ENCODE measurements at places on chromosomes 13 and 19.
A peak's percentile ranks its signal among the peaks of the same experiment; 100 is the strongest.

- DNase-seq = no peak
Observed at GRCh38 chr19:8096071-8096470, 43.5 kb downstream of the CCL25 start.

DNA sequence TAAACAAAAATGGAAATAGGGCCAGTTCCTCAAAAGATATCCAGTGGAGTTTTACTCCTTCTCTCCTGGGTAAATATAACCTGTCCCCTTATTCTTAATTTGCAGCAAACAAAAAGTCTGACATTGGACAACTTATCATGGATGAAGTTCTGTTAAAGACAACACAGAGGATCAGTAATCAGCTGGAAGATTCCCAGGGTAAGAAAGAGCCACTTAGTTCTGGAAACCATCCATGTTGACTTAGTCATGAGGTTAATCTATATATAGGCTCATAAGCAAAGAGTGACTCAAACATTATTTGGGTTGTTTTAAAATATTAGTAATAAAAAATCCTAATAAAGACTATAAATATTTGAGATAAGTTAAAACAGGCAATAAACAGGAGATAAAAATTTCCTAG is 40.5 kb upstream of the EBPL start:
- DNase-seq = peak; percentile 14

DNA sequence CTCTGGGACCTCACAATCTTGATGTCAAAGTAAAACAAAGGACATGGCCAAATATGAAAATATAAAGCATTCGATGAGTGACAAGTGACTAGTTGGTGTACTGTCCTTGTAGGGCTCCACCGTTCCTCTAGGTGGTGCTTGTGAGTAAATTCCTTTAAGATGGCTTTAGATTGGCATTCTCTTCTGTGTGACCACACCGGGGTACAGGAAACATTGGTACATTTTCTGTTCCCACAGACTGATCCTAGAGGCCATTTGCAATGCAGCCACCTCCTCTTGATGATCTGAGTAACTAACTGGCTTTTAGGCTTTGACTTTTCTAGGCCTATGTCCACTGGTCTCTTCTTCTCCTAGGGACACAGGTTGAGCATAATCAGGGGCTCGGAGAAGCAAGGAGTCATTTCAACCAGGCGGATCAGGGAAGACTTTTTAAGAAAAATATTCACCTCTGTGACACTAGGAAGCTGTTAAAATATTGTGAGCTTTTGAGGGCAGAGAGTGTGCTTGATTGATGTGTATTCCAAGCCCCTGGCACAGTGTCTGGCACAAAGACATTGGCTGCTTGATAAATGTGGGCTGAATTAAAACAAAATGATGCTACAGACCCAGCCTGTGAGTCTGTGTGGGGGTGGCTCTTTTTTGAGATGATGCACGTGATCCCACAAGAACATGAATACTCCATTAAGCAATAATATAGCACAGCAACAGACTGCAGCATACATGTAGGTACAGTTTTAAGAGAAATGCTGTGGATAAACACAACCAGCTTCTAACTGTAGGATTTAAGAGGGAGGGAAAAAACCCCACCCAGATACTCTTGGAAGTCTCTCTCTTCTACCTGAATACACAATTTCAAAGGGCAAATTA is 21.0 kb downstream of the EPSTI1 start:
- DNase-seq = no peak

DNA sequence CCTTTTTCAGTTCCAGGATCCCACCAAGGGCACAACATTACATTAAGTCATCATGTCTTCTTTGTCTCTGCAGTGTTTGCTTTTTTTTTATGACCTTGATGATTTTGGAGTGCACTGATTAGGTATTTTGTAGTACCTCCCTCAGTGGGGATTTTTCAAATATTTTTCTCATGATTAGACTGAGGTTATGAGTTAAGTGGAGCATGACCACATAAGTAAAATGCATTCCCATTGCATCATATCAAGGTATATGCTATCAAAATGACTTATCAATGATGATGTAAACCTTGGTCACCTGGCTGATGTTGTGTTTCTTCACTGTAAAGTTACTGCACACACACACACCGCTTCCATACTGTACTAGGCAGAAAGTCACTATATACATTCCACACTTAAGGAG is 96.7 kb upstream of the TRPC4 start:
- no peak for DNase-seq

DNA sequence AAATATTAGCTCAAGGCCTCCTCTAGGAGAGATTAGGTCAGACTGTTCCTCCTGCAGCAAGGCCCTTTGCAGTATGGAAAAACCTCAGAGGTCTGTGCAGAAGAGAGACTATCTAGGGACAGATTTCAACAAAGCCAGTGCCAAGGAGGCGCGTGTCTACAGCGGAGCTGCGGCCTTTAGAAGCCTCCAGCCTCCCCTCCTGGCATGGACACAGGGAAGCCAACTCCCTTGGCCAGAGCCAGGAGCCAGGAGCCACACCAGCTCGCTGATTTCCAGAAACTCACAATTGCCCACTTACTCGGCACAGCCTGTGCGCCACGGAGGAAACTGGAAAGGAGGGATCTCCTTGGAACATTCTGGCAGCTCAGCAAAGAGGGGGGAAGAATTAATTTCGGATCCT is 63.4 kb downstream of the INSR start:
- DNase-seq = no peak

Measured in epithelial cell of prostate (primary cell).